ENCODE measurements at places on chromosomes 7 and 10.

- no peak for DNase-seq
These were observed 6.4 kb upstream of the SOSTDC1 start for GRCh38 chr7:16471933-16472332.

DNA sequence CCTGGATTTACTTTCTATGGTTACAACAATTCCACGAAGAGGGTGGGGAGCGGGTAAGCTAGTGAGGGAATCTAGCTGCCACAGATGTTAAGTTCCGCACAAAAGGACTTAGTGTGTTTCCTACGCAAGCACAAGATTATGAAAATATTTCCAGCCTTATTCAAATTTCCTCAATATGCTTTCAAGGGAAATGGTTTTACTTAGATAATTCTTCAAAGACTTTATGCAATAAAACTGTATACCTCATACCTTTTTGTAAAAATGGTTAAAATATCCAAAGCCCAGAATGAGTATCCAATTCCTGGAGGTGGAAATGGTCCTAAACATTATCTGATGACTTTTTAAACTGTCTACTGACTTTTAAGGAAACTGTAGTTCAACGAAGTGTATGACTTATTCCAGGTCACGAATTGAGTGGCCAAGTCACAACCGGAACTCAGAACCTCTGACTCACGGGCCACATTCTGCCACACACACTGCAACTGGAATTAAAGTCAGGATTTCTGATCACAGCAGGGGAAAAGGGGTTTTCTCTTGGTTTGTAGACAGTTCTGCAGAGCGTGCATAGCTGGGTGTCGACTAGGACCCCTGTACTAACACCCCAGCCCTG is 20.2 kb upstream of the INSIG1 start:
- no peak for DNase-seq

GRCh38 chr7:47071866-47072265 is 510.0 kb downstream of the TNS3 start:
- DNase-seq, result no peak

- no peak for DNase-seq
These were observed 905.6 kb upstream of the GHITM start for GRCh38 chr10:83233691-83234090.

GRCh38 chr7:38584443-38585210 is 46.5 kb downstream of the AMPH start:
- DNase-seq, result no peak

GRCh38 chr7:117665368-117665767 is 185.5 kb downstream of the CFTR start:
- no peak for DNase-seq

- DNase-seq, result no peak
These were observed 191.3 kb downstream of the SNX10 start for GRCh38 chr7:26482927-26483326.

GRCh38 chr7:35492451-35493175 is 202.3 kb downstream of the HERPUD2 start:
- no peak for DNase-seq

Measured in SW 1271 (cell line).